ENCODE measurements at places on chromosomes 2 and 18.

DNA sequence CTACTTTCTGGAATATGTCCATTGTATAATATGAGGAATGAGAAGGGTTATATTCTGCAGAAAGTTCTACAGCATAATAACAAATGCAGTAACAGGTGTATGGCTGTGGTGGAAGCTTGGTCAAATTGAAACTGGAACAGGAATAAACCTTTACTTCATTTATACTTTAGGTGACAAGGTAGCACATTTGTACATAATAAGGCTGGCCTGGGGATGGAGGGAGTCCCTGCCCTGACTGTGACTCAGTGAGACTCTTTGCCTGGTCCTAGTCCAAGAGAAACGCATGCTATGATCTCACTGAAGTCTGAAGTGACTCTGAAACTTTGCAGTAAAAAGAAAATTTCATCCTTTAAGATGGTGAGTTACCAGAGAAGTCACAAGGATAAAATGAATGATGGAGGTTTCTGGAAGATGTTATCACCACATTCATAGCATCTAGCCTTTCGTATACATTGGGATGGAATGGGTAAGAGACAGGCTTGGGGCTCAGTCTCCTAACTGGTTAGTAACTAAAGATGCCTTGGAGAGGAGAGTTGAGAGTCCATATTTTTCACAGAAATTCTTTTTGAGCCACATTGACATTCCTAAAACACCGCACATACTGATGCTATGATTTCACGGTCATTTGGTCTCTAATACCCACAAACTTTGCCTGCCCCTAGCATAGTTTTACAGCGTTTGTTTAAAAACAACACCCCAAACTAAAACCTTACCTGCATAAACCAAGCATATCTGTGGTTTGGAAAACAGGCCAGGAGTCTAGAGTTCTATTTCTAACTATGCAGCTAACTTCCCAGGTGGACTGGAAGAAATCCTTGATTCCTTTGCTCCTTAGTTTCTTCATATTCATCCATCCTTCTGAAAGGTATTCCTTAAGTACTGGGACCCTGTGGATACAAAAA is 42.4 kb upstream of the NABP1 start:
- DNase-seq = no peak

GRCh38 chr18:77600674-77601073 is 351.0 kb downstream of the GALR1 start:
- no peak for DNase-seq

DNA sequence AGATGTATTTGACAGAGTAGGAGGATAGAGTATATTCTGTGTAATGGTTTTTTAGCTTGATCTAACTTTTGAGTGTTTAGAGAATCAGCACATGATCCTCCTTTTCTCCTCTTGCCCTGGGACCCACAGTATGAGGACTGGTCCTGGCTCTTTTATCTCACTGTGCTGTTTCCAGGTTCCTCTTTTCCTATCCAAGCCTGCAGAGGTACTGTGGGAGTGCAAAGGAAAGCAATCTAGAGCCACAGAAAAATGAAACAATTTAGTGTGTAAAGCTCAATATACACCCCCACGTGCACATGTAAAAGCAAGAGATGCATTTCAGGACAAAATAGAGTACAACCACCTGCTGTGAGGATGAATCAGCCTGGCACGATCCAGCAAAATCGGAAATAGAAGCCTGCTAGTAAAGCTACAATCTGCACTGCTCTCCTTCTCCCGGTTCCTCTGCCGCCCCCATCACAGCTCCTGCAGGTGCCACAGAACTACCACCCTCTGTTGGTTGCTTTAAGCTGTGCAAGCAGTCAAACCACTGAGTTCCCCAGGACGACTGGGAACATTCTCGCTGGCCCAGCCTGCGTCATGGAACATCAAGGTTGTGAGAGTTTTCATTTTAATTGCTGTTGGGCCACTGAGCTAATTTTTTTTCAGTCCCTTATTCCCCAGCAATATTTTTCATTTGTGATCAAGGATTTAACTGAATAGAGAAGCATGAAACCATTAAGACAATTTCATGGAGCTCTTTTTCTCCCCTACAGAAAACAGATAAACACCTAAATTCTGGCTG is 47.8 kb upstream of the MAPRE3 start:
- DNase-seq = peak; percentile 69

- no peak for DNase-seq
Measured at GRCh38 chr2:106160786-106161261, 33.3 kb downstream of the UXS1 start.

Data from GM12891 (cell line).